Gastrocnemius medialis (tissue), 4 donors: ENCODE measurements at places on chromosomes 7 and 10.

DNA sequence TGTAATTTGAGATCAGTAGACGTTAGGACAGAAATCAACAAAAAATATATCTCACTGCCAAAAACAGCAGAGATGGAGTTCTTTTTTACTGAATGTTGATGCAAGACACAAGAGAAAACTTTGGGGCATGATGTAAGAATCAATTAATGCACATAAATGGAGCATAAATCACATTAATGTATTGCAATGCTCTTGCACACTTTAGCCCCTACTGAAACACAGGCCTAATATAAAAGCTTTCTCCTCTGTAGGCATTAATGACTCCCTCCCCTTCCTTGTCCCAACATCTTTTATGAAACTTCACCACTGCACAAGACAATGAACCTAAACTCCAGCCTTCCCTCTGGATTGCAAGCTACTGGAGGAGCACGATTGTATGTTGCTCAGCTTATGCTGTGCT, 58.8 kb downstream of the CACNA2D1 start:
- no peak for DNase-seq

GRCh38 chr7:45098983-45099839, 10.4 kb upstream of the NACAD start:
- no peak for DNase-seq

DNA sequence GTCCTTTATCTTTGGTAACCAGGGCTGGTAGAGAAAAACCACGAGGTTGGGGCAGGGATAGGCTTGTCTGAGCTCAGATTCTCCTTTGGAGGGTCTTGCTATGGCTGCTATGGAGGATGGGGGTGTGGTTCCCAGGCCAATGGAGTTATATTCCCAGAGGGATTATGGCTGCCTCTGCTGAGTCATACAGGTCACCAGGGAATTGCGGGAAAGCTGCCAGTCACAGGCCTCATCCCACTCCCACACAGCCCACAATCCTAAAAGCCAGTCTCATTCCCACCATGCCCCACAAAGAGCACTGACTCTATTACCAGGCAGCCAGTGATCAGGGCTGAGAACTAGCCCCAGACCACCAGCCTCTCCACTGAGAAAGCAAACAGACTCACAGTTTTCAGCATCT, 316.6 kb upstream of the TMEM229A start:
- DNase-seq = no peak

- no peak for DNase-seq
Observed at GRCh38 chr7:157309988-157310668, 26.7 kb upstream of the DNAJB6 start.

DNA sequence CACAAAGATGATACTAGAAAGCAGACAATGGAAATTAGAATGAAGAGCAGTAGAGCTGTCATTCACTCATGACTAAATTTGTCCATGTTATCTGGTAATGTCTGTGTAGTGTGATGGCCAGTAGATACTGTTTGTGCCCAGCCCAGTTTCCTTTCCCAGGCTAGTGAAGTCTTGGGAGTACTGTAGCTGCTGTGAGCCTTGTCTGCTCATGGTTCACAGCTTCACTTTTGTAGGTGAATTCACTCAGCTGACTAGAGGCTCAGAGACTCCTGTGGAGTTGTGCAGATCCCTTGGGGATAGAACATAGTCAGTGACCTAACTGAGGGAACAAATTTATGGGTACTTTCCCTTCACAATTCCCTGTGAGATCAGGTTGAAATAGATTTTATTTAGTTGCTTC, 572.5 kb downstream of the ARL4A start:
- no peak for DNase-seq

DNA sequence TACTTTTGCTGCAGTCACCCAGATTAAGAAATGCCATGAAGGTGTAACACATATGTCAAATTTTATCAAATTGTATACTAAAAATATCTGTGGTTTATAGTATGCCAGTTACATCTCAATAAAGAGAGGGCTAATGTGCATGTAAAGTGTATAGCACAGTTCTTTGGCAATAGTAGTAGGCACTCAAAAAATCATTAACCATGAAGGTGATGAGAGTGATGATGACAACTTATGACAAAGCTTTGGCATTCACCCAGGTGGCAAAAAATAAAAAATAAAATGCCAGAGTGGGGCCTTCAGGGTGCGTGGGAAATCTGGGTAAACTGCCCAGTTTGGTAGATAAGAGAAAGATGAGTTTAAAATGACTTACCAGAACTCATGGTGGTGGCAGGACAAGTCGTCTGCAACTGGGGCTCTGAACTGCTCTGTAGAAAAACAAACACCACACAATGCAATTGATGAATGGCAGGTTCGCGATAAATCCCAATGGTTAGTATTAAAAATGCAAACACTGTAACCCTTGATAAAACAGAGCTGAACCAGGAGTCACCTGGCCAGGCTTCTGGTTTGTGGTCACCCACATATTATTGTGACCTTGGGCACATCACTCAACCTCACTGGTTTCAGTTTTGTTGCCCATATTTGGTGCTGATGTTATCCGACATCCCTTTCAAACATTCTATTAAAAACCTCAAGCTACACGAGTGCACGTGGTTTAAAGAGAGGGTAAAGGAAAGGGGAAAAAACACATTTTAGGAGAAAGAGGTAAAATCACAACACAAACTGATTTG, 120.2 kb downstream of the SORBS1 start:
- DNase-seq = no peak

DNA sequence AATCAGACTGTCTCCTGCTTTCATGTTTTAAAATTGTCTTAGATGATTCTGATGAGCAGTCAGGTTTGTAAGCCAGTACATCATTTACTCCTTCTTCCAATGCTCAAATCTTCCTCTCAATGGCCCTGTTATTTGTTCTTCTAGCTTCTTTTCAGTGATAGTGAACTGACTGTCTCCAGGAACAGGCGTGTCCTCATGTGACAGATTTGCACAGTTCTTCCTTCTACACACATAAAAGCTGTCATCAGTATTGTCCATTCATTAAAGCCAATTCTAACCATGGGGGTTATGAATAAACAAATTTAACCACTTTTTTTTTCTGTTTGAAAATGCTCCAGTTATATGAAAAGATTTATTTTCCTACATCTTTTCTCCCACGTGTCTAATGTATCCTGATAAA, 308.7 kb upstream of the SORCS1 start:
- DNase-seq = no peak

GRCh38 chr10:26291721-26292480, 75.3 kb downstream of the GAD2 start:
- no peak for DNase-seq

GRCh38 chr10:127441350-127442219, 107.5 kb upstream of the NPS start:
- DNase-seq = no peak

DNA sequence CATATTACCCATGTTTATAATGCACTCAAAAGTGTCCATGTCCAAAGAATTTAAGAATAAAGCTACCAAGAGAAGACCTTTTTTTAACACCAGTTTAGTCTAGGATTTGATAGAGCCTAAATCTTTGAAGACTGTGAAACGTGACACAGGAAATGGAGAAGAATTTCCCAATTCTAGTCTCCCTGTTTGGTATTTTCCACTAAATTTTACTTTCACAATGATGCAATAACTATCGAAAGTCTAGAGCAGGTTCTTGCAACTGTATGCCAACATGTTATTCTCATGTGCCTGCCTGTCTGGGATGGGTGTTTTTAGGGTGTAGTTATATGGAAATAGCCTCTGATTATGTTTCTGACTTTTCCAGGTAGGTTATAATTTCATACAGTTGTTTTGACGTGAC, 6.9 kb upstream of the MXI1 start:
- no peak for DNase-seq

DNA sequence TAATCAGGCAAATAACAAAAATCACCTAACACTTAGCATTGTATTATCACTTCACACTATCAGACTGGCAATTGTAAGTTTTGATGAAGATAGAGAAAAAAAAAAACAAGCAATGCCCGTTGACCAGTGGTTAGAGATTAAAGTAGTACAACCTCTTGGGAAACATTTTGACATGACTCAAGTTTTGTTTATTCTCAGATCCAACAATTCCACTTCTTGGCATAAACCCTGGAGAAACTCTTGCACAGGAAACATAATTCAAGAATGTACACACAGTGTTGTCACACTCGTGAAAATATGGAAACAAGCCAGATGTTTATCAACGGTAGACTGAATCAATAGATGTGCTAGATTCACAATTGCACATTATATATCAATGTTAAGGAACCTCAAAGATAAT, 37.2 kb downstream of the FRMD4A start:
- no peak for DNase-seq

GRCh38 chr7:16652888-16653287, 6.9 kb downstream of the BZW2 start:
- no peak for DNase-seq

- no peak for DNase-seq
Observed at GRCh38 chr7:1945558-1945957, 275.5 kb downstream of the ELFN1 start.

- no peak for DNase-seq
Observed at GRCh38 chr7:64277630-64278029, 36.1 kb upstream of the ZNF736 start.

- DNase-seq = no peak
Observed at GRCh38 chr7:102415685-102416225, 17.6 kb upstream of the ORAI2 start.

GRCh38 chr10:131625041-131625440, 275.8 kb upstream of the PPP2R2D start:
- DNase-seq = no peak

GRCh38 chr10:83724471-83725241, 414.7 kb upstream of the GHITM start:
- DNase-seq = no peak

DNA sequence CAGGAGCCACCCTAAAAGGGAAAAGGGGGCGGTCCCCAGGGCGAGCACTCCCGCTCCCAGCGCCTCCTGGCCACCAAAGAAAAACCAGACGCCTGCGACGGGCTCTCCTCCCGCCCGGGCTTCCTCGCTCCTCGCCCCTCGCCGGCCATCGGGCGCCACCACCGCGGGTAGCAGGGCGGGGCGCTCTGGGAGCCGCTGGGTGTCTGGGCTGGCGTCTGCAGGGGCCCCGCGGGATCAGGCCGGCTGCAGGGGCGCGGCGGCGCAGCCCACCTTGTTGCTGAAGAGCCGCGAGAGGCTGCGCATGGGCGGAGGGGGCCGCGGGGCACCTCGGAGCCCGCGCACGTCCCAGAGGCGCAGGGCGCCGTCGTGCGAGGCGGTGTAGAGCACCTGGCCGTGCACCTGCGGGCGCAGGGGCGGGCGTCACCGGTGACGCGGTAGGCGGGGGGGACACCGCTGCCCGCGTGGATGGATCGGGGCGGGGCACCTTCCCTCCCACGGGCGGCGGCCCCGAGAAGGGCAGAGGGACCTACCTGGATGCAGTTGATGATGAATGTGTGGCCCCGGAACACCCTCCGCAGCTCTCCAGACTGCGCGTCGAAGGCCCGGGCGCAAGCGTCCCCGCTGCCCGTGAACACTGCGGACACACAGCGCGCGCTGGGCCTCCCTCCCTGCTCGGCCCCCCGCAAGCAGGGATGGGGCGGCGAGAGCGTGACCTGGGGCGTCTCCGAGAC, 28.3 kb downstream of the WDR86 start:
- no peak for DNase-seq

- DNase-seq = no peak
Observed at GRCh38 chr7:4240520-4241303, 441.4 kb upstream of the FOXK1 start.
